ENCODE measurements at places on chromosomes 7 and 10.

- no peak for DNase-seq
Measured at GRCh38 chr10:124184208-124184830, 90.9 kb upstream of the CHST15 start.

GRCh38 chr7:83426325-83426724 lies 222.6 kb downstream of the SEMA3E start:
- no peak for DNase-seq

- DNase-seq = no peak
Measured at GRCh38 chr10:86364491-86365345, 1.9 kb downstream of the GRID1 start.

DNA sequence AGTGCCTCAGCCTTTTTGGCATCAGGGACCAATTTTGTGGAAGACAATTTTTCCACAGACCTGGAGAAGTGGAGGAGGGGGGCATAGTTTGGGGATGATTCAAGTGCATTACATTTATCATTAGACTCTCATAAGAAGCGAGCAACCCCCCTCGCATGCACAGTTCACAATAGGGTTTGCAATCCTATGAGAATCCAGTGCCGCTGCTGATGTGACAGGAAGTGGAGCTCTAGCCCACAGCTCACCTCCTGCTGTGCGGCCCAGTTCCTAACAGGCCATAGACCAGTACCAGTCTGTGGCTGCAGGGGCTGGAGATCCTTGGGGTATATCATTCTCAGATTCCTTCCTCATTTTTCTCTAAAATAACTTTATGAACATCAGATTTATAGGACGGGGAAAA lies 50.8 kb downstream of the ATAD1 start:
- DNase-seq = no peak

- no peak for DNase-seq
Measured at GRCh38 chr10:79172881-79173280, 104.1 kb downstream of the ZMIZ1 start.

DNA sequence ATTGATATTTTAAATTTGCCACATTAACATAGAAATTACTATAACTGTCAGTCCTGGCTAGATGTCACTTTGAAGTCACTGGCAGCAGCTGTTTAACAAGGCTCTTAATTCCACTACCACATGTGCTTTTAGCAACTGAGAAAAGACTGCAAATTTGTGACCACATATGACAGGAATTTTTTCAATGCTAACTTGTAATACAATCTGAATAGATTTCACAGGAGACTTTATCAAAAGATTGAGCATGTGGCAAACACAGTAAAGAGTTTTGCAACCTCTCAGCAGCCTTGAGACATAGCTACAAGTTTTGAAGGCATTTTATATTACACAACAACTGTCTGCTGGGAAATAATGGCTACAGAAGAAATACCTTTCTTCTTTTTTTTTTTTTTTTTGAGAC lies 73.0 kb downstream of the MICU1 start:
- no peak for DNase-seq

DNA sequence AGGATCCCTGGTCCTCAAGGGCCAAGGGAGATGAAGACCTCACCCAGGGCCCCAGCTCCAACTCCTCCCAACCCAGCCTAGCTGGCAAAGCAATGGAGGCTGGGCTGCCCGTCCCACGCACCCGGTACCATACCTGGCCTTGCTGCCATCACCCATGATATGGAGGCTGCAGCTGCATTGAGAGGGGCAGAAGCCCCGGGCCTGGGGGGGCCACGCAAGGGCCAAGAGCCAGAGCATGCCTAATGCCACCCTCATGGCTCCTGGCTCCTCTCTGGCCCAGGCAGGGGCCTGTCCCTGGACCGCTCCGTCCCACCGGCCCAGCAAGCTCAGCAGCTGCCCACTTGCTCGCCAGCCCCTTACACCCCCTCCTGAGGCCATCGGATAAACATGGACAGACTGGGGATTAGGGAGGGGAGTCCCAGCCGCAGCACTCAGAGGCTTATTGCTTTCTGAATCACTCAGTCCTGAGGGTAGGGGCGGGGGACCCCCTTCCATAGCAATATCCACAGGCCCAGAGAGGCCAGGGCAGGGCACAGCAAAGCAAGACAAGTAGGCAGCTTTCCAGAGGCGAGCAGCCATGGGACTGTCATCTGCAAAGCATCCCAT lies at the start of gene LRIT1:
TSS of gene LRIT1 (minus strand) at position 362 of the 606 bp plus-strand sequence. CDS start at position 255, 107 bp downstream.
- no peak for DNase-seq

DNA sequence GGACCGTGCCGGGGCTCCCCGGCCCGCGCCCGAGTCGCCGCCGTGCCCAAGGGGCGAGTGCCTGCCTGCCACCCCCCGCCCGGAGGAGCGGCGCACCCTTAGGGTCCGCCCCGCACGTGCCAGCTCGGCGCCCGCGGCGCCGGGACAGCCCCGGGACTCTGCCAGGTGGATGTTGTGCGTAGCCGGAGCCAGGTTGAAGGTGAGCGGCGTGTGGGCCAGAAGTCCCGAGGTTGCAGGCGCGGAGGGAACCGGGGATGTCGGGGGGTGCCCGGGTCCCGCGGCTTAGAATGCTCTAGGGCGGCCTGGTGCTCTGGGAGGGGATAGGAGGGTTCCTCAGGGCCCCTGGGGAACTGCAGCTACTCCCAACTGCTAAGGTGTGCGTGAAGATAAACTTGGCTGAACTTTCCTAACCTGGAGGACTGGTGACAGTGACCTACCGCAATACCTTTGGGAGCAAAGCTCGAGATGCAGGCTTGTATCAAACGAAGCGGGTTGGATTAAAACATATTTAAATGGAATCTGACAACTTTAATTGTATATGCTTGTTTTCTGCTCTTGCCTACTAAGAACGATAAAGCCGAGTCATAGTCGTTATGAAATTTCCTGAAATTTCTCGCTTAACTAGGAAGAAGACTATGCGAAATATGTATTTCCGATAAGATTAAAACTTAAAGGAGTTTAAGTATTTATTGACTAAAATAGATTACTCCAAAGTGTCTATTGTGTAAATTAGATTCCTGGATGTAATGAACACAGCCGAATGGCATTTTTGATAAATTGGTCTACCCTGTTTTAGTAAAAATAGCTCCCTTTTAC lies at the start of gene CUX1:
TSS of gene CUX1 (plus strand) at position 156 of the 816 bp plus-strand sequence. CDS start at position 170, 14 bp downstream.
- no peak for DNase-seq

DNA sequence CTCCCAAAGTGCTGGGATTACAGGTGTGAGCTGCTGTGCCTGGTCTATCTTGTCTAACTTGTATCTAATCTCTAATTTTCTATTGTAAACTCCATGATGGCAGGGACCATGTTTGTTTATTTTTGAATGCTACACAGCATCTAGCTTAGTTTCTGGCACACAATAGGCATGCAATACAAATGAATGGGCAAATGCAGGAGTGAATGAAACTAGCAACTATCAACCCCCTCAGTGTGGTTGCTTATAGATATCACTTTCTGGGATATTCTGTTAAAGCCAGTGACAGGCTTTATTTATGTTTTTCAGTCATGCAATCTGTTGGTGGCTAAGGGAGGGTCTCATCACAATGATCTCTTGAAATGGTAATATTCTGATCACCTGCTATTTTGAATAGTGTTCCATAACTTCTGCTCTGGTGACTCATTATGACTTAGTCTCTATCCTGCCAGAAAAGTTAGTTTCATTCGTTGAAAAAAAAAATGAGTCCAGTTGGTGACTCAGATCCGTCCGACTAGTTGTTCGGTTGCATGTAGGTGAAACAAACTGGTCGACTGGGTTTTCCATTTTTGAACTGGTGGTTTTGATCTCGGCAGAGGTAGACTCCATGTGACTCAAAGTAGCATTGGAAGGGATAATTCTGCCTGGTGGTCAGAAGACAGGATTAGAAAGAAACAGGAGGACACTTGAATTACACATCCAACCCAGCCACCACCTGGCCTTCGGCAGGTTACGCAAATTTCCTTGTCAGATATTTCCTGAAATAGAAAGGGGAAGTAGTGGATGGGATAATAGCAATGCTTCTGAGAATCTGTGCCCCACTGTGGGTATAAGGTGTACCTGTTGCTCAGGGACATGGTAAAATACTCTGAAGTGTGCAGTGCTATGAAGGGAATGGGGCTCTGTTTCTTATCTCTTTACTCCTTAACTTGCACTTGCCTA lies 76.8 kb downstream of the GATA3 start:
- DNase-seq = peak; percentile 41

DNA sequence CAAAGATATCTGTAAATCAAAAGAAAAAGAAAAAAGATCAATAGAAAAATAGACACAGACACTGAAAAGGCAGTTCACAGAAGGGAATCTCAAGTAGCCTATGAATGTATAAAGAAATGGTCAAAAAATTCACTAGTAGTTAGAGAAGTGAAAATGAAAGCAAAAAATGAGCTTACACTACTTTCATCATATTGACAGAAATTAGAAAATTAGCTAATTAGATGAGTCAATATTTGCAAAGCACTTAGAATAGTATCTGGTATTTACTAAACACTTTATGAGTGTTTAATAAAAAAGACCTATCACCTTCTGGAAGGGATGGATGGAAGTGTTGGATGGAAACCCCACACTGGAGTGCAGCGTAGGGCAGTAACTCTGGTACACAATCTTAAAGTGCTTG lies 1.7 kb upstream of the CFAP58 start:
- no peak for DNase-seq

- DNase-seq = no peak
Measured at GRCh38 chr7:113267271-113267670, 148.9 kb upstream of the SMIM30 start.

DNA sequence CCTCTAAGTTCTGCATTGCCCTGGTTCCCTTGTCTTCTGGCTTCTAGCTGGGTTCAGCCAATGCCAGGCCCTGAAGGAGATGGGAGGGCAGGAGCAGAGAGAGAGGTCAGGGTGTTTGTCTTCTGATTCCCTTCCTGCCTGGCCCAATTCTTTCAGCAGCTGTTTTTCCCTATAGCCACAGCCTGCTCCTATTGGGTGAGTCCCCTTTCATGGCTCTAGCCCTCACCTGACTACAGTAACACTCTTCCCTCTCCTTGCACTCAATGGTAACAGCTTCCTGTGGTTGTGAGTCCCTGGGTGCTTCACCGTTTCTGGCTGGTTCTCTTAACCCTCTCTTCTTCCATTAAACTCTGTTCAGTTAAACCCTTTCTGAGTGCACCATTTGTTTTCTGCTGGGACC lies 17.1 kb downstream of the NPFFR1 start:
- DNase-seq = no peak

DNA sequence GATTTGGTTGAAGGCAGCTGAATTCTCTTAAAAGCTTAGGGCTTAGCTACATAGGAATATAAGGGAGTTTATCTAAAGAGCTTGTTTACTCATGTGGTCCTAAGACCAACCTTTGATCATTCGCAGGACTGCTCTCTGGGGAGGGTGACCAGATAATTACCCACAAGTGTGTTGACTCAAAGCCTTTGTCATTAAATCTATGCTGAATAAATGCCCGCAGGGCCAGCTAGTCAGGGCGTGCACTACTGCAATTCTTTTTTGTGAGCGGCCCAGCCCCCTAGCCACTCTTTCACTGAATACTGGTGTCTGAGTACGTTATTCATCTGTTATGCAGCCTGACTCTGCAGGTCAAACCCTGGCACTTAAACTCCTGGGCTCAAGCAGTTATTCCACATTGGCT lies 69.6 kb downstream of the AKAP9 start:
- DNase-seq = no peak

Measured in activated T-cell treated with anti-CD3 and anti-CD28 coated beads for 24 hours (primary cell).